SW480 (cell line): ENCODE measurements at places on chromosomes 13 and 19.

DNA sequence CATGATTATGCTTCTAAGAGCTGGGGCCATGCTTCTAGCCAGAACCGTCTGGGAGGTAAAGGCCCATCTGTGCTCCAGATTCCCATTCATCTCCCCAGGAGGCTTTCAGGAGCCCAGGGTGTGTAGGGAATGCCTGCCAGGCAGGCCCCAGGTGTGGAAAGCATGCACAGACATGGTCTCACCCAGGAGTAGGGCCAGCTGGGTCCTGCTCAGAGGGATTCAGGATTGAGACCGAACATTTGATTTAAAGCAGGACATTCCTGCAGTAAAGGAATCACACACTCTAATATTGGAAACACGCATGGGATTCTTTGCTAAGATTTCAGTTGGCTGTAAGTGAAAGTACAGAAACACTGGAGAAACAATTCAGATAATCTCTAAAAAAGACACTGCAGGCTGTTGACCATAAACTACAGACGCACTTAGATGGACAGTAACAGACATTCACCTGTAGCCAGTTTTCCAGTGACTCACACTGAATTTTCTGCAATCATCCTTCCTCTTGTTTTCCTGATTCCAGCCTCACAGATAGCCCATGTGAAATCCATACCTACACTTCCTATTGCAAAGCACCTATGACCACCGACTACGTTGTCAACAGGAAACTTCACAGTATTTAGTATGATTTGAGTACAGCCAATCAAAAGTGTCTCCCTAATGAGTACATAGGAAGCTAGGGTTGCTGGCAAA lies 257.8 kb downstream of the TBC1D4 start:
- no peak for DNase-seq

DNA sequence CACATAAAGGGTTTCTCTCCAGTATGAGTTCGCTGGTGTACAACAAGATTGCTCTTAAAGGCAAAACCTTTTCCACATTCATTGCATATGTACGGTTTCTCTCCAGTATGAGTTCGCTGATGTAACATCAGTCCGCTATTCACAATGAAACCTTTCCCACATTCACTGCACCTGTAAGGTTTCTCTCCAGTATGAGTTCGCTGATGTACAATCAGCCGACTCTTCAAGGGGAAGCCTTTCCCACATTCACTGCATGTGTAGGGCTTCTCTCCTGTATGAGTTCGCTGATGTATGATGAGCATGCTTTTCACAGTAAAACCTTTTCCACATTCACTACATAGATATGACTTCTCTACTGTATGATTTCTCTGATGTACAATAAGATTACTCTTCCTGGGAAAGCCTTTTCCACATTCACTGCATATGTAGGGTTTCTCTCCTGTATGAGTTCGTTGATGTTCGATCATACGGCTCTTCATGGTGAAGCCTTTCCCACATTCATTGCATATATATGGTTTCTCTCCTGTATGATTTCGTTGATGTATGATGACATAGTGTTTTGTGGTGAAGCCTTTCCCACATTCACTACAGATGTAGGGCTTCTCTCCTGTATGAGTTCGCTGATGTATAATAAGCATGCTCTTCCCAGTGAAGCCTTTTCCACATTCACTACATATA lies 6.0 kb upstream of the ZNF614 start:
- no peak for DNase-seq

- peak; percentile 73 for DNase-seq
Observed at GRCh38 chr13:100461309-100462030, 127.1 kb downstream of the GGACT start.

- peak; percentile 50 for DNase-seq
Observed at GRCh38 chr13:25292301-25292700, 5.0 kb upstream of the MTMR6 start.

DNA sequence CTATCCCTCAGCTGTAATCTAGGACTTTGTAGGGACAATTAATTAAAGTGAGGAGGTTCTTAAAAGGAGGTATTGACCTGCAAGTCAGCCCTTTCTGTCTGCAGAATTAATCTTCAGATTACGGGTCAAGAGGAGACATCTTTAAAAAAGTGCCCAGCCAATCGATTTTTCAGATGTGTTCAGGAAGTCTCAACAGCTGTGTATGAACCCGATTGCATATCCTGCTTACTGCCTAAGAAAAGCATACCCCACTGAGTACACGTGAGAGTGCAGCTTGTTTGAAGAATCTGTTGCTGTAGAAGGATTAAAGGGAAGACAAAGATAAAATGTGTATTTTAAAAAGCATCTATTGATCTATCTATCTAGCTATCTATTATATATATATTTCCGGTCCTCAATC lies 1194.5 kb downstream of the UQCRFS1 start:
- DNase-seq = no peak

DNA sequence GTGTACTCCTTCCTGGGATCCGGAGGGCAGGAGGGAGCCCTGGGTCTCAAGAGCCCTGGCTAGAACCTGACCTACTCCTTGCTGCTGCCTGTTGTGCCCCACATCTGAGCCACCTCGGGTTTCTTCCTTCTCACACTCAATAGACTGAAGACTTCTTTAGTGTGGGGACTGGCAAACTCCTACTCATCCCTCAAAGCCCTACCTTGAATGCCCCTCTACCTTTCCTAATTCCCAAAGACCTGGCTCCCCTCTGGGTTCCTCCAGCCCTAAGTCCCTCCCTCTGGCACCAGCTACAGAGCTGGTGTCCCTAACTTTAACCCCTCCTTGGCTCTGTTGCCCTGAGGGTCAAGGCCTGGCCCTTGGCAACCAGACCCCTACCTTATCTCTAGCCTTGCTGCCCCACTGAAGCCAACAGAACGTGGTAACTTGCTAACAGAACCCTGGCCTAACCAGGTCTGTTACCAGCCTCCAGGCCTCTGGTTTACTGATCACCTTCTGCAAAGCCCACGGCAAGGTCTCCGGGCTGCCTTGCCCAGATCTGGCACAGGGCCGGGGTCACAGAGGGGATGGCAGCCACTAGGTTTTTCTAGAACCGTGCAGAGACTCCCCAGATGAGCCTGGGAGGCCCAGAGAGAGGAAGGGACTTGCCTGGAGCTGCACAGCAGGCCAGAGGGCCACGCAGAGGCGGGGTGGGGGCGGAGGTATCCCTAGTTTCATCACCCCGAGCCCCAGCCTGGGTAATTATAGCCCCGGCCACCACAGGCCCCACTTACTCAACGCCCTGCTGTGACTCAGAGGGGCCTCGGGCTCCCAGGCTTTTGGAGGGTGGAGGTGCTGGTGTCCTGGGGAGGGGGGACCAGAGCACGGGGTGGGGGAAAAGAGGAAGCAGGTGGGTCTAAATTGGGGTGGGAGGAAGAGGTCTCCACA lies 15.3 kb downstream of the ZBTB7A start:
- peak; percentile 69 for DNase-seq

GRCh38 chr13:113816946-113817859 lies 46.7 kb downstream of the GAS6 start:
- peak; percentile 94 for DNase-seq

DNA sequence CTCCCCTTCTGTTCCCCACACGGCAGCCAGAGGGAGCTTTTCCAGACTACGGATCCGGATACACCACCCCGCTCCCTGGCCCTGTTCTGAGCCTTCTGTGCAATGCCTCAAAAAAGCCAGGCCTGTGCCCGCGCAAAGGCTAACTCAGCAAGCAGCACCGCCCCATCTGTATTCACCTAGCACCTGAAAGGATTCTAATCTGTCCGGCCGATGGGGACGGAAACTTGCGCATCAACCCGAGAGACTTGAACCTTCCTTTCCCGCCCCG lies 589 bp downstream of the ZBTB45 start:
- peak; percentile 89 for DNase-seq

DNA sequence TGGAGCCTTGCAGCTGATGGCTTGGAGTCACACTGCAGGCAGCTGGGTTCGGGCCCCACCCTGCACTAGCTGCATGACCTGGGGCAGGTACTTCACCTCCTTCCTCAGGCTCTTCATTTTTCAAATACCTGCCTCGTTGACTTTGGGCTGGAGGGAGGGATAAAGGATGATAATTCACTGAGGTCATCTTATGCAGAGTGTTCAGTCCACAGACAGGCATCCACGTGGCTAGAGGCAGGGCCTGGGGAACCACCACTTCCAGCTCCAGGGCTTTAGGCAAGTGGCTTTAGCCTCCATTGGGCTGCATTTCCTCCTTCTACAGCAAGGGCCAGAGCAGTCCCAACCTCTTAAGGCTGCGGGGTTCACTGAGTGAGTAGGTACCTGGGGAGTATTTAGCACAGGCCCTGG lies 84.8 kb downstream of the SIPA1L3 start:
- DNase-seq = peak; percentile 29

DNA sequence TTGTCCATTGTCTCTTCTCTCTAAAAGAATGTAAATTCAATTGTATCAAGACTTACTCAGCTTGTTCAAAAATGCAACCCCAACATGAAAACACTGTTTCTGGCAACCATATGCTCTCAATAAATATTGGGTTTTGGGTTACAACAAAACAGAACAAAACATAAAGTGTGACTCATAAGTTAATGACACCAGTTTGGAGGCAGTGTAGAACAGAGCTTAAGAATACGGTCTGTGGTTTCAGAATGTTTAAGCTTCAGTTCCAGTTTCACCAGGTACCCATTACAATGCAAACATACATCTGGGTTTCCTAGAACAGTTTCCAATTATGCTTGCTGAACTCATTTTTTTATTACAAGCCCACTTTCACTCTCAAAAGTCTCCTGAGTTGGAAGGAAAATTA lies 285.8 kb upstream of the PCDH9 start:
- DNase-seq = no peak

- DNase-seq = no peak
Observed at GRCh38 chr19:35011737-35012682, 11.9 kb downstream of the GRAMD1A start.

GRCh38 chr19:16518483-16519229 lies 22.5 kb downstream of the C19orf44 start:
- no peak for DNase-seq

GRCh38 chr13:50957620-50958019 lies 48.0 kb downstream of the RNASEH2B start:
- no peak for DNase-seq

DNA sequence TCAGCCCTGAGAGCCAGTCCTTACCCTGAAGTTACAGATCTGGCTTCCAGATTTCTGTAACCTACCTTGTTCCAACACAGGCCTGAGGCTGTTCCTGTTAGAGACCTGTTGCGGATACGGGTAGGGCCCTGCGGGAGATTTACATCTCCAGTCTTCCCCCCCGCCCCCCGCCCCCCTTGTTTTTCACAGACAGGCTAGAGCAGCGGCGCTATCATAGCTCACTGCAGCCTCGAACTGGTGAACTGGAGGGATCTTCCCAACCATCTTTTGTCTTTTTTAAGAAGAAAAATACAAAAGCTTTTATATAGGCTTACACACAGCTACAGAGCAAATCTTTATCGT lies 10.6 kb upstream of the CEACAM21 start:
- no peak for DNase-seq

- DNase-seq = no peak
Observed at GRCh38 chr13:45518525-45519245, 53.9 kb downstream of the COG3 start.

DNA sequence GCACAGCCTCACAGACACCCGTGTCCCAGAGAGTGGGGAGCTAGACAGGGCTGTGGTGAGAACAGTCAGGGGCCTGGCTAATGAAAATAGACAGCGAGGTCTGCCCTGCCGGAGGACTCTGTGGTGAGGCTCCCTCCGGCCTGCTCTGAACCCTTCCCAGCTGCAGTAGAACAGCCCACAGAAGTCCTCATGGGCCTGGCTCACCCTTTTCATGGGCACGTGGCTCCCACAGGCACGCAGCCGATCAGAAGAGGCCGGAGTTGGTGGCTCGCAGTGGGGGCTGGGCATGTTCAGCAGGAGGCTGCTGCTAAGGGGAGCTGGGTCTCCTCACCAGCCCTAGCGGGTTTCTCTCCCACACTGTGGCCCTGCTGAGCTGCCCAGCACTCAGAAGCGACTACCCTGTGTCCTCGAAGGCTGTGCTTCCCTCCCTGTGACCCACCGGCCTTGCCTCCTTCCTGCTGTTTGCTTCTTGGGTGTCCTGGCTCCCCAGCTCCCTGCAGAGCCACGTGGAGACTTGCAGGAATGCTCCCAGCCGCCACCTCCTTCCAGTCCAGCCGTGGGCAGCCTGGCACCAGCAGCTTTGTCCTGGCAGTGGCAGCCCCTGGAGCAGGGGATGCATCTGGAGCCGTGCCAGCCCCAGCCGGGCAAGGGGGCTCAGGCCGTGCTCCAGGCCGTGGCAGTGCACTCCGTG lies 138.7 kb downstream of the KDM4B start:
- no peak for DNase-seq

- no peak for DNase-seq
Observed at GRCh38 chr19:19075126-19075525, 11.3 kb downstream of the SLC25A42 start.

DNA sequence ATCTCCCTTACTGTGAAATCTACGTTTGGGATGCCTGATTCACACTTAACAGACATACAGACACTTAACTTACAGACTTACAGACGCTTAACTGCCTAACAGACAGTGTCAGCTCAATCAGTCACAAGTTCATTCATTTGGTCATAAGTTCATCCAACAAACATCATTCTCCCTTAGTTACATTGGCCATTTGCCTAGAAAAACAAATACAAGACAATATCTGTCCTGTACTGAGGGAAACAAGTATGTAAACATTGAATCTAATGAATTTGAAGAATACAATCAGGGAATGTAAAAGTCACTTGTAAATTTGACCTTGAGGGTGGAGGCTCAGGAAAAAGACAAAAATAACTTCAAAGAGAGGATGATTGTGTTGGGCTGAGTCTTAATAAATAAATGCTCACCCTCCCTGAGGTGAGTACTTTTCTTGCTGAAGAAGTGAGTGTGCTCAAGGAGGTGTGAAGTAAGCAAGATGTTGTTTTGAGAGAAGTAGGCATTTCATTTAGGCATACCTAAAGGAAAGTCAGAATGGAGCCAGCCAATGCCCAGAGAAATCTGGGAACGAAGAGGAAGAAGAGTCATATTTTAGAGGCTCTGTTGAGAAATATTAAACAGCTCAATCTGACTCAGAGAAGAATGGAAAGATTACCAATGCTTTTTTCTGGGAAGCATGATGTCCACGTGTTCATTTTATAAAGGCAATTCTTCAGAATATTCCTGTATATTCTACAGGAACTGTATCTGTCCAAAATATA lies 958.4 kb upstream of the SLC10A2 start:
- DNase-seq = no peak

- DNase-seq = no peak
Observed at GRCh38 chr19:34633802-34634201, 43.2 kb downstream of the SCGB2B2 start.

DNA sequence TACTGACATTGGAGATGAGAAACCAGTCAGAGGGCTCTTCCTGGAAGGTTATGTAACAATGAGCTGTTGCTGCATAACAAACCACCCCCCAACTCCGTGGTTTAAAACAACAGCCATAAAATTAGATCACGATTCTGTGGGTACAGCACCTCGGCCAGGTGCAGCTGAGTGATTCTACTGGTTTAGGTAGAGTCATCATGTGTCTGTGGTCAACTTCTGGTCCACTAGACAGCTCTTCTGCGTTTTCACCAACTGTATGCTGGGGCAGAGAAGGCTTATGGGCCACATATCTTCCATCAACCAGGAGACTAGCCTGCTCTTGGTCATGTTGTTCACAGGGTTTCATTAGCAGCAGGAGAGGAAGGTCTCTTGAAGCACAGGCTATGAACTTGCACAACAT lies 585.5 kb downstream of the KCTD12 start:
- no peak for DNase-seq
